ENCODE measurements at places on chromosomes 2 and 18.
A peak's percentile ranks its signal among the peaks of the same experiment; 100 is the strongest.

DNA sequence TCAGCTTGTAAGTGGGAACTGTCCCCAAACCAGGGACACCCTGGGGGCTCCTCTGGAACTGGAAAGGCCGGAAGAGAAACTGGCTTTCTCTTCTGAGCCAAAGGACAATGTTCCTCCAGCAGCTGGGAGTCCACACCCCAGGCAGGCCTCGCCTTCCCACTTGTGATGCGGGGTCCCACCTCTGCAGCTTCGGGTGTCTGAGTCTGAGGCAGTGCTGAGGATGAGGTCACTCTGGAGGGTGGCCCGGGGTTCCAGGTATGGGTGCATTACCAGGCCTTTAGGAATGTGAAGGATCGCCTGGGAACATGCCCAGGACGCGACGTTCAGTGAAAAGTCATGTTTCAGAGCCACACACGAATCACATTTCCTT is 18.2 kb upstream of the BOK start:
- DNase-seq = no peak

GRCh38 chr18:66280470-66280869 is 323.4 kb downstream of the CDH19 start:
- no peak for DNase-seq

DNA sequence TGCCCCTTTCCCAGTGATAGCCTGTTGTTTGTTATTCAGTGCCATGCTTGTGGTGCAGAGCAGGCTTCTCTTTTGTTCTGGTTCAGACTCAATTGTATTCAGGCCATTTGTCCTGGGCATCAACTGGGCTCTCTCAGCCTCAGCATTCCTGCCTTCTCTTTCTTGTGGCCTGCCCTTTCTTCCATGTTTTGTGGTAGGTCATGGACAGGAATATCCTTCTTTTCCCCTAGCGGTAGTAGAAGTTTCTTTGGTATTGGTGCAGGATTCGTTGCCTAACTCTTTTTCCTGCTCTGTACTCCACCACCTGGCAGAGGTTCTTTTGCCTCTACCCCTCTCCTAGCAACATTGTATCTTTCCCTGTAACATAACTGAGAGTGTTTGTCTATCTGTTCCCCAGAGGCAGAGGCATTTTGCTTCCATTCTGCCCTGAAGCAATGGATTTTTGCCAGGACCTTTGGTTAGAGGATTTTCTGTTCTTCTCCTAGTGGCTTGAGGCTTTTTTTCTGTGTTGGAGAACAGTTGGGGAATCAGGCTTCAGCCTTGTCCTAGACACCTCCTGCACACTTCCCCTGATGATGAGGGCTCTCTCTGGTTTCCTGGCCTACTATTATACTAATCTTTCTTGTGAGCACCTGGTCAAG is 68.5 kb downstream of the NCOA1 start:
- DNase-seq = peak; percentile 79

- DNase-seq = no peak
Measured at GRCh38 chr2:199207011-199207410, 250.7 kb downstream of the SATB2 start.

DNA sequence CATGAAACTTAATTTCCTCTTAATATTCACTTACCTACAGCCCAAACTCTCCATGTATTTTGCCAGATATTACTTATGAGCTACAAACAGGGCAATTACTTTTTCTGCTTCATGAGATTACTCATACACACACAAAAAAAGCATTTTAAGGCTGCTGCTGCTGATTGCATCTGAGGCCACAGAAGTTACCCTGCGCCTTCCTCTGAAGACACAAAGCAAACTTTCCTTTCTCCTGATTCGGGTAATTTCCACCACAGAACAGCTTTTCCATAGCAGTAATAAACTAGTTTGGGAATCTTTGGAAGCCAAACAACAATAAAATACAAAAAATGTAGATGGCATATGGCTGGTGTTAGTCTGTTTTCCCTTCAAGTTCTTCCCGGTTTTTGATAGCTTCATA is 6.2 kb downstream of the TTC32 start:
- no peak for DNase-seq

GRCh38 chr2:234825616-234826015 is 126.2 kb upstream of the SH3BP4 start:
- DNase-seq = no peak

DNA sequence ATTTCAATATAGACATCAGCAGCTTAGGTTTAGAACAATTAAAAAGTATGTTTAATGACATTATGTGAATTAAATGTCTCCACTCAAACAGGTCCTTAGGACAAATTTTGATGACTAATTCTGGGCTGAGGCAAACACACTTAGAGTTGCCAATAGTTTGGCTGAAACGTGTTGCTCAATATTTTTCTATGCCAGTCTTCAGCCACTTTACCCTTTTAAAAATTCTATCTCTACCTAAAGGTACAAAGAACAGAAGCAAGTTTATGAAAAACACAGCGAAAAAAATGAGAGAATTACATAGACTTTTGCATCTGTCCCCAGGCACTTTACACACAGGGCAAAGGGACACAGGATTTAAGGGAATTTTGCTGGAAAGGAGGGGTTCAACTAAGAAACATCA is 4.5 kb downstream of the IDH1 start:
- DNase-seq = no peak

Measured in fibroblast of the conjunctiva (primary cell).